Endodermal cell (in vitro differentiated cells): ENCODE measurements at places on chromosomes 5 and 9.
A peak's percentile ranks its signal among the peaks of the same experiment; 100 is the strongest.

- no peak for DNase-seq
These were observed 190.8 kb upstream of the ADRA1B start for GRCh38 chr5:159725475-159725874.

GRCh38 chr9:81474792-81475191 lies 214.6 kb downstream of the TLE1 start:
- no peak for DNase-seq

GRCh38 chr9:128587453-128587852 lies 35.1 kb downstream of the SPTAN1 start:
- no peak for DNase-seq

DNA sequence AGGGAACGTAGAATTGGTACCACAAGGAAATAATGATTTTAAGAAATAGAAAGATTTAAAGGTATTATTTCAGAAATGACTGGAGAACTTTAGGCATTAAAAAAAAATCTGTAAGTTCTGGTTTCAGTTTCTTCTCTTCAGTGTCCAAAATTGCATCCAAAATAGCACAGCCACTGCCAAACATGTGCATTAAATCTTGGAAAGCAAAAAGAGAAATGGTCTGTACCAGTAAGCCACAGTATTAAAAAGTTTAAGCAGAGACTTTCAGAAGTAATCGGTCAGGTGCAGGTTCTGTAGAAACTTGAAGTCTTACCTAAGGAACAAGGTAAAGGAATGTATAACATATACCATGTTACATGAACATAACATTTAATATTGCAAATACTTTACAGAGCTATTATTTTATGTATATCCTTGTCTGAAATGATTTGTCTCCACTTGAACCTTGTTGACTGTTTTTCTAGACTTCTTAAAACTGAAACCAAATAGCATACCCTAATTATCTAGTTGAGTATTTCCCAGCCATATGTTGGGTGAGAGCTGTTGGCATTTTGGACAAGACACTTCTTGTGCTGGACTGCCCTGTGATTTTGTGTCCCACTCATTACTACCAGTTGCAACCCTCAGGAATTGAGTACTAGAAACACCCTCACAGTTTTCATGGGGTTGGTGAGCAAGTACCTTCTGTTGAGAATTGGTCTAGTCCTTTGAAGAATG lies 32.1 kb downstream of the NIPBL start:
- no peak for DNase-seq

- DNase-seq: no peak
These were observed 153.4 kb upstream of the POU5F2 start for GRCh38 chr5:93894601-93895354.

GRCh38 chr9:117546894-117547678 lies 132.2 kb upstream of the ASTN2 start:
- peak; percentile 54 for DNase-seq

- no peak for DNase-seq
These were observed 68.0 kb downstream of the PTBP3 start for GRCh38 chr9:112265391-112265790.
